ENCODE measurements at places on chromosomes 6 and 20.

DNA sequence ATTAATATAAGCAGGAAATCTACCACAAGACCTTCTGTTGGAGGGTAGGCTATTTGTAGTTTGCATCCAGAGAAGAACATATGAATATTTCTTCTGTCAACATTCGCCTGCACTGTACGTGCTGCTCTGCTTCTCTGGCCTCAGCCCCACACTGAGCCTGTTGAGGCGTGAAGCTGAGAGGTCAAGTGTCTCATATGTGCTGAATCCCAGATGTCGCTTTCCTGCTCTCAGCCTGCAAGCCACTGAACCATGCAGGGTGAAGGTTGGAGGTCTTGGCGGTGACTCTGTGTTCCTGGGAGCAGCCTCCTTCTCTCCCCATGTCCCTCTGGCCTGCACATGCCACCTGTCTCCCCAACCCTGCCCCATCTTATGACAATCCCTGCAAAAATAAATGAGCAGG lies 83.6 kb downstream of the TMEM170B start:
- no peak for DNase-seq

- DNase-seq = no peak
Measured at GRCh38 chr6:170074435-170074834, 216.4 kb downstream of the DLL1 start.

- DNase-seq = peak; percentile 72
Measured at GRCh38 chr20:13119583-13119982, 101.5 kb upstream of the ISM1 start.

DNA sequence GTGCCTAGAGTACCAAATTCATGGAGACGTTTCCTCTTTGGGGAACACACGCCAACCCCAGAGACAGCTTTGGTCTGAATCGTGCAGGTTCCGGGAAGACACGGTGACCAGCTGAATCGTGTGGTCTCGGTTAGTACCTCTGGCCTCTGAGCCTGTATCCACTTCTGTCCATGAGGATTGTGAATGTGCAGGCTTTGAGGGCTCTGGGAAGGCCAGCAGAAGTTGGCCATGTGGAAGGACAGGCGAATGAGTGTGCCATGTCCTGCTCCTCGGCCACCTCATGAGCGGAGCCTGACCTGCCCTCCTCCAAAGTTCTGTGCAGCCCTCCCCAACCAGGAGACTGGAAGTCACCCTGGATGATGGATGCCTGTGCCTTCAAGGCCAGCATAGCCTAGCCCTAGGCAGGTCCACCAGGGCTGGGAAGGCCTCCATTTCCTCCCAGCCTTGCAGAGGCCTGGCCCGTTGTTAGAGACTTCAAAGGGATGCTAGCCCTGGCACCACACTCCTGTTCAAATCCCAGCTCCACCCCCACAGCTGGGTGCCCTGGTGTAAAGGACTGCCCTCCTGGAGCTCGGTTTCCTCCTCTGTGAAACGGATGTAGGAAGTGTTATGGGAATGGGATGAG lies 1.7 kb upstream of the TMEM74B start:
- no peak for DNase-seq

DNA sequence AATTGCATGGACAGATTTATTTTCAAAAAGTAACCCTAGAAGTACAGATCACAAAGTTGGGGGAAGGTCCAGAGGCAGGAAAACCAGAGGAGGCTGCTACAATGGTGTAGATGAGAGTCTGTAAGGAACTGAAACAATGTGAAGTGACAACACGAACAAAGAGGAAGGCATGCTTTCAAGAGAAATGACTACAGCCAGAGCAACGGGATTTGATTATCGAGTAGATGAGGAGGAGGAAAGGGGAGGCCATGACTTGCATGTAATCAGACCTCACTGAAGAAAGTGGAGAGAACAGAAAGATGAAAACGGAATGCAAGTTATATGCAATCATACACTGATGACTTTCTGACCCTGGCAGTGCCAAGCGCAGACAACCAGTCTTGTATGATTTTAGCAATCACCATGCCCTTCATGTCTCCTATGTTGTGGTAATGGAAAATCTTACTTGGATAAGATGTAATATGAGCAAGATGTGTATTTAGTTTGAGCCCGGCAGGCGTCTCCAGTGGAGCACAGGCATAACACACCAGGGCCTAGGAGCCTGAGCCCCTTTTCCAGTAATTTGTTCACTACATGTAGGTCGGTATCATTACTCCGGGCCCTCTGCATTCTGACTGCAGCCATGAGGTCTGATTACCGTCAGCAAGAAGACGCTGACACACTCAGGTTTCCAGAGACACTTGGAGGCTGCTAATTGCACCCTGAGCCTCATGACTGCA lies 34.0 kb upstream of the FAM83C start:
- peak; percentile 70 for DNase-seq

GRCh38 chr6:6736791-6737654 lies 148.5 kb downstream of the LY86 start:
- peak; percentile 38 for DNase-seq

- no peak for DNase-seq
Measured at GRCh38 chr6:23003671-23004467, 434.5 kb downstream of the HDGFL1 start.

- no peak for DNase-seq
Measured at GRCh38 chr6:142846459-142846831, 98.5 kb downstream of the HIVEP2 start.

- peak; percentile 42 for DNase-seq
Measured at GRCh38 chr20:33415948-33416347, 14.6 kb upstream of the CDK5RAP1 start.

GRCh38 chr20:43835944-43836508 lies 78.6 kb upstream of the TOX2 start:
- DNase-seq = no peak

DNA sequence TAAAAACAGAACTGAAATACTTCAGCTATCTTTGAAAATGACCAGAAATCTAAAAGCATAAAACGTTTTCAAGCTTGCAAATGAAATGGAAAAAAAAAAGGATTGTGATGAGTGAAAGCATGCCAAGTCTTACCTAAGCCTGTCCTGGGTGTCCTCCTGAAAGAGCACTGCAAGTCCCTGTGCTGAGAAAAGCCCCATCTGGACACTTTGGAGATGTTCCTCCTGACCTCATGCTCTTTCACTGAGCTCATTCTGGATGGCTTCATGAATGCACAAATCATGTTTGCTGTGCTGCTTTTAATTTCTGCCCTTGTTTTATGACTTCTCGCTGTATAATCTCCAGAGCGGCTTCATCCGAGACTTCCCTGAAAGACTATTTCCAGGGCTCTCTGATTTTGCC lies 136.0 kb downstream of the SOD2 start:
- DNase-seq = no peak

DNA sequence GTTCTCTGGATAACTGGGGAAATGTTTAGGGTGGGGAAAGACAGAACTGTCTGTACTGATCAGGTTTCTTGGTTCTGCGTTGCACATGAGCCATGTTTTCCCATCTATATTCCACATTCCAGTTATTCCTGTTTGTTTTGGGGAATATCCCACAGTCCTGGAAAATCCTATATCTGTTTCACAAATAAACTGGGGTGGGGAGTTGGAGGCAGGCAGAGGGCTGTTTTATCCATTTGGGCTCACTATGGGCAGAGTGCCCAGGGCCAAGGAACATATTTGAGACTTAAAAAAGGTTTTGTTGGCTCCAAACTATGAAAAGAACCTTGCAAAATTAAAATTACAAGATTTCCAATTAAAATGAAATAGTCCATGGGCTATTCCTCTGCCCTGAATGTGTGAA lies 21.5 kb downstream of the FOXP4 start:
- no peak for DNase-seq

DNA sequence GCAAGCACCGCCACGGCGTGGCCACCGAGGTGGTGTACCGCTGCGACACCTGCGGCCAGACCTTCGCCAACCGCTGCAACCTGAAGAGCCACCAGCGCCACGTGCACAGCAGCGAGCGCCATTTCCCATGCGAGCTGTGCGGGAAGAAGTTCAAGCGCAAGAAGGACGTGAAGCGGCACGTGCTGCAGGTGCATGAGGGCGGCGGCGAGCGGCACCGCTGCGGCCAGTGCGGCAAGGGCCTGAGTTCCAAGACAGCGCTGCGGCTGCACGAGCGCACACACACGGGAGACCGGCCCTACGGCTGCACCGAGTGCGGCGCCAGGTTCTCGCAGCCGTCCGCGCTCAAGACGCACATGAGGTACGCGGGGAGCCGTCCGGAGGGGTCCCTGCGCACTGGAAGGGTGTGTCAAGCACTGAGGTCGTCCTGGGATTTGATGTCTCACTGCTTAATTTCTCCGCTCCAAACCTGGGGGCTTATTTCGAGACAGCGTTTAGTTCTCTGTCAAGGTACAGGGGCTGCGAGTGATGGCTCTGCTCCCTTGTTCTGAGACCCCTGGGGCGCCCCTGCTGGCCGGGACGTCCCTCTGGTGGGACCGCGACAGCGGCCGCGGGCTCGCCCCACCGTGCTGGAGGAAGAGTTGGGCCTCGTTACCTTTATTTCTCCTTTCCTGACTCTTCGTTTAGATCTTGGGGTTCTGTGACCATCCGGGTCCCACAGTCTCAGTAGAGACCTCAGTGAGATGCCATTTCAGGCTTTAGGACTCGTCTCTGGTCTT lies 3.6 kb downstream of the GZF1 start:
- DNase-seq = no peak

DNA sequence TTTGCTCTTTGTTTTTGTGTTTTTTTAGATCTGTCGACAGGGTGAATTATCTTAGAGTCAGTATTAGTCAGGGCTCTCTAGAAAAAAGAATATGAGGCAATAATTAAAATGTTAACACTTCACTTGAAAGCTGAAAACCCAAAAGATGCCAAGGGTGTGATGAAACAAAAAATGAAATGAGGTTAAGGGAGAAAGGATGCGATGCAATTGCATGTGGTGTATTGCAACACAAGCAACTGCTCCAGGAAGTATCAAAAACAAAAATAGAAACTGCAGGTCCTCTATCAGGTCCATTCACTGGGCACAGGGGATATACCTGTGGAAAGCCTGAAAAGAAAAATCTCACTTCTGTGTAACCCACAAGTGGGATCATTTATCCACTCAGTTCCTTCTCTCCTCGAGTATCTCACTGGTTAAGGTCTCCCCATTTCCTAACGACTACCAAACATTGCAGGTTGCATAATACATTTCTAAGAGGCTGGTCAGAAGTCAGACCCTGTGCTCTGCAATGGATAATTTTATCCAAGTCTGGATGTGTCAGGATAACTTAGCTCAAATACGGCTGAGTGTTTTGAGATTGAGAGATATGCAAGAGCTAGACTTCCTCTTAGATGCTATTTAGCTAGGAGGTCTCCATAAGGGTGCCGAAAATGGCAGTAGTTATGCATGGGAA lies 257.7 kb upstream of the GJE1 start:
- DNase-seq = no peak

- peak; percentile 83 for DNase-seq
Measured at GRCh38 chr20:25491446-25492038, 84.1 kb downstream of the GINS1 start.

DNA sequence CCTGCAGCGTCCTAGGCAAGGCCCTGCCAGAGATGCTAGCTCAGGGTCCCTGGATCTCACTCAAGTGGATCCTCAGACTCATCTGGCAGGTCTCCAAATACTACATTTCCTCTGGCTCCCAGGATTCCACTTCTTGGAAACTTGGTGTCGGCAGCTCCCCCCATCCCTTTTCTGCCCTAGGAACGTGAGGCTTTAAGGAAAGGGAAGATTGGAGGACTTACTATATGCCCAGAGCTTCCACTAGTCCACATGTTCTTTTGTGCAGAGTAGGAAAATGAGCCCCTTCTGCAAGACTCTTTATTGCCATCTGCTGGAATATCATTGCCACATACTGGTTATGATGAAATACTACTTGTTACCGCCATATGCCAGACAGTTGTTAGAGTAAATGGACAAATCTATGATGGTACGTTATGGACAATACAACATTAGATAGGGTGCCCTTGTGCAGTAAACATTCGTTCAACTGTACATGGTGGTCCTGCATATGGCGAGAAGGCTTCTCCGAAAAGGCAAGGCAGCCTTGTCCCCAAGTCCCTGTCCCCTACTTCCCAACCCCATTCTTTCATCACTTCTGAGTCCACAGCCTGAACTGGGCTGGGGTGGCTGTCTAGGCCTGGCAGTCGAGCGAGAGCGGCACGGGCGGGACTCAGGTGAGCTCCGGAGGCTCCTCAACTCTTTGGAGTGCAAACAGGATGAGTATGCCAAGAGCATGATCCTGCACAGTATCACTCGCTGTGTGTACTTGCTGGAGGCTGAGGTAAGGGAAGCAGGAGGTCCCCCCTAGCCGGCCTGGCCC lies 780 bp downstream of the ARMC12 start:
- peak; percentile 87 for DNase-seq

- no peak for DNase-seq
Measured at GRCh38 chr6:919500-919899, 226.6 kb upstream of the EXOC2 start.

DNA sequence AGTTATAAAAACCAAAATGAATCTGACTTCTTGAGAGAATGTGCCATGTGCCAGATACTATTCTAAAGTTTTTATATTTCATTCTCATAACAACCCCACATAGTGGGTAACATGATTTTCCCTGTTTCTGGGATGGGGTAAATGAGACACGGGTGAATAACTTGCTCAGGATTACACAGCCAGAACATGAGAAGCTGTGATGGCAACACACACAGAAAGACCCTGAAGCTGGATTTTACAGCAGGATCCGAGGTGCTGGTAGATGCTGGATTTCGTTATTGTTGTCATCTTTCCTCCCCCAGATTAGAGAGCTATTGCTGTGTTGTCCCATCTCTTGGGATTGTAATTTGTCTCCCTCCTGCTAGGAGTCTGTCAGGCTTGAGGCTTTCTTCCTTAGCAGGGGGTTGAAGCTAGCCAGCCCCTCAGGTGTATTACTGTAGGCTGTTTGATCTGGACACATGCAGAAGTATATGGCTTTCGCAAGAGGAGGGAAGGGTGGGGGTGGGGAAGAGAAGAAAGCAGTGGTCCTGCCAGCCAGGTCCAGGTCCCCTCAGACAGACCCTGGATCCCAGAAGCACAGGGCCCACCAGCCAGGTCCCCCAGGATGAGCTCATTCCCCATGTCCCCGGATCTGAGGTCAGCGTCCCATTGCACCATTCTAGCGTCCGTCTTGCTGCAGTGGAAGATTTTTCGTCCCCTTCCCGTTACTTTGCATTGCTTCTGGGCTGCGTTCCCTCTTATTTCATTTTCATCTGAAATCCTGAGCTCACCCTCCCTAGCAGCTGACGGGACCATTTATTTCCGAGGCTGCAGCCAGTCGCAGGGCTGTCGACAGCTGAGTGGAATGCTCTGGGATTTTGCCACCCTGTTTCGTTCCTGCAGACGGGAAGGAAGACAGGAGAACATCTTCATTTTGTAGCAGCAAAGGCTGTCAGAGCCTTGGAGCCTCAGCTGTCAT lies 7.3 kb upstream of the KCNG1 start:
- no peak for DNase-seq

DNA sequence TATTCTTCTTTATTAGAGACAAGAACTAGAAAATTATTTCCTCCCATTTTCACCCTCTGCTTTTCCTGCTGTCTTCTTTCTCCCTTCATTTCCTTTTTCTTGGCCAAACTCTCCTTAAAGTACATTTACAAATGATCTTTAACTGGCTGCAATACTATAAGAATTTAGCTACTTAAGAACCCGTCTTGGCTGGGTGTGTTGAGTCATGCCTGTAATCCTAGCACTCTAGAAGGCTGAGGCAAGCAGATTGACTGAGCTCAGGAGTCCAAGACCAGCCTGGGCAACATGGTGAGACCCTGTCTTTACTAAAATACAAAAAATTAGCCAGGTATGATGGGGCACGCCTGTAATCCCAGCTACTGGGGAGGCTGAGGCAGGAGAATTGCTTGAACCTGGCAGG lies 39.3 kb upstream of the SRPK1 start:
- DNase-seq = no peak

GRCh38 chr6:626236-626635 lies 30.7 kb downstream of the HUS1B start:
- no peak for DNase-seq

Measured in SK-N-DZ (cell line).